Psoas muscle (tissue), 8 donors: ENCODE measurements at places on chromosomes 12 and 14.

- DNase-seq: no peak
Measured at GRCh38 chr14:102510616-102511520, 1.3 kb upstream of the ANKRD9 start.

DNA sequence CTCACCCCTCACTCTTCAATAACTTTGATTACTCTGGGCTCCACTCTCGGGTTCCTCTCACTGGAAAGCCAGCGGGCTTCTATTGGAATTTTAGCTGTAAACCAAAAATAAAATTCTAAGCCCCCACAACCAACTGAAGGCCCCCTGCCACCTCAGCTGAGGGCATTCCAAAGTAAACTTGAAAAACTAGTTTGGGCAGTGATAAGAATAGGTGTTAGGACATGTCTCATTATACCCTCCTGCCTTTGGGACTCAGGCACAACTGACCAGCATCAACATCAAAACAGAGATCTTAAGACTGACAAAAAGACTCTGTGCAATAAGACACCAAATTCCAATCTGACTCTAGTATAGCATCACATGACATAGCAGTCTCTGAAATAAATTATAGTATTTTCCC, 11.9 kb upstream of the TSPAN9 start:
- no peak for DNase-seq

DNA sequence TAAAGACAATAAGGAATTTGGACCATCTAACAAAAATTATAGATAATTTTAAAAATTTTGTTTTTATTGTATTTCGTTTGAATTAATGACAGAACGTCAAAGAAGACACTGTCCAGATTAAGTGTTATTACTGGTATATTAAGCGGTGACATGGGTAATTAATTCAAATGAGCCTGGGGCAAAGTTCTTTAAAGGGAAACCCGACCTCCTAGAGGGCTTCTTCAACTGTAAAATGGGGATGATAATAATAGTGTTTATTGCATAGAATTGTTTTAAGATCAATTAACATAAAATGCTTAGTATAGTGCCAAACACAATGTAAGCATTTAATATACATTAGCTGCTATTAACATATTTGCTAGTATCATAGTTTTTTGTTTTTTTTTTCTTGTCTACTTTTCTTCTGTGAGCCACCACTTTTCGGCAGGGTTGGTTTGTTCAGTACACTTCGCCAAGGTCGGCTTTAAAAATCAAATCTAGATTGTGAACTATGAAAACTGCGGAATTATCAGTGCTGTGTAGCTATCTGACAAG, 514 bp upstream of the LARP4 start:
- no peak for DNase-seq

- DNase-seq: no peak
Measured at GRCh38 chr12:28222081-28222700, 31.9 kb downstream of the CCDC91 start.

DNA sequence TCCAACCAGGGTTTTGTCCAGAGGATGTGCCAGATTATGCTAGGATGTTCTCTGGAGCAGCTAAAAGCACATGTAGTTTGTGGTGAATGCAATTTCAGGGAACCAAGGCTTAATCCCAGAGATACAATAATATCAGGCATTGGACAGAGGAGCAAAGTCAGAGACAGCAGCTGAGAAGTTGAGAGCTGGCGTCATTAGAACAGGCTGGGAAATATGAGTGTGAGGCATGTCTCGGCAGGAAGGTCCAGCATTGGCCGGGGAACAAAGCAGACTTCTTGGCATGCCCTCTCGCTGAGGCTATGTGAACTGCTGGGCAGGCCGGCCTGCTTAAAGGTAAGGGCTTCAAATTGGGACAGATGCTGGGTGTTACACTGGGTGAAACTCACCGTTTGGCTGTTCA, 125.4 kb downstream of the CAND1 start:
- peak; percentile 87 for DNase-seq

DNA sequence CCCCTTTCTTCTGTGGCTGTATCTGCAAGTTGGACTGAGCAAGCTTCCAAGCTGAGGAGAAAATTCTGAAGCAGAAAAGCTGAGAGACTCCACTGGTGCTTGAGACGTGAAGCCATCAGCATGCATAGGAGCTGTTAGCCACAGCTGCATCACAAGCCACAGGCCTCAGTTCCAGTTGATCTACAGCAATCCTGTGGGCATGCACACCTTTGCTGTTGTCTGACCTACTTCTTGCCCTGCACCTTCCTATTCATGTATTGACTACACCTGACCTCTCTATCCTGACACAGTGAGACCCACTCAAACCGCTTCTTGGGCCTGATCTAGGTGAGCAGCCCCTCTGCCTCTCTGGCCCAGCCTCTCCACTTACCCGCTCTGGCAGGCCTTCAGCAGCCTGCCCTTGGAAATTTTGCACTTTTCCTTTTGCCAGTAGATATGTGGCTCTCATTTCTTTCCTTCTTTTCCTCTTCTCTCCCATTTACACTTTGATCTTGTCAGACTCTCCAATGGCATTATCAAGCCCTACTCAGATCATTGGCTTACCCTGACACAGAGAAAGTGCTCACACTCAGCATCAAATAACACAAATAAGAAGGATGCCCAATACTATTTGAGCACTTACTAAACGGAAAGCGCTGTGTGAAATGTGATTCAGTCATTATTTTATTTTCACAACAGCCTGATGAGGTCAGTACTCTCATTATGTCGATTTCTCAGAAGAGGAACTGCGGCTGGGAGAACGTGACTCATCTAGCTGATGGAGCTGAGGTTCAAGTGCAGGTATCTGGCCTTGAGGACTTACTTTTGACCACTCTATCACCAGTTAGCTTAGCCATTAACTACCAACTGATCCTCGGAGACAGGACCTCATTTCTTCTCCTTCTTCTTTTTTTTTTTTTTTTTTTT, 21.9 kb upstream of the PTGR2 start:
- DNase-seq: no peak

- no peak for DNase-seq
Measured at GRCh38 chr12:53696285-53696654, 20.4 kb upstream of the ATP5MC2 start.
